ENCODE measurements at places on chromosomes 3 and 15.
A peak's percentile ranks its signal among the peaks of the same experiment; 100 is the strongest.

GRCh38 chr3:52238193-52238760, 681 bp downstream of the TWF2 start:
- DNase-seq, result no peak

DNA sequence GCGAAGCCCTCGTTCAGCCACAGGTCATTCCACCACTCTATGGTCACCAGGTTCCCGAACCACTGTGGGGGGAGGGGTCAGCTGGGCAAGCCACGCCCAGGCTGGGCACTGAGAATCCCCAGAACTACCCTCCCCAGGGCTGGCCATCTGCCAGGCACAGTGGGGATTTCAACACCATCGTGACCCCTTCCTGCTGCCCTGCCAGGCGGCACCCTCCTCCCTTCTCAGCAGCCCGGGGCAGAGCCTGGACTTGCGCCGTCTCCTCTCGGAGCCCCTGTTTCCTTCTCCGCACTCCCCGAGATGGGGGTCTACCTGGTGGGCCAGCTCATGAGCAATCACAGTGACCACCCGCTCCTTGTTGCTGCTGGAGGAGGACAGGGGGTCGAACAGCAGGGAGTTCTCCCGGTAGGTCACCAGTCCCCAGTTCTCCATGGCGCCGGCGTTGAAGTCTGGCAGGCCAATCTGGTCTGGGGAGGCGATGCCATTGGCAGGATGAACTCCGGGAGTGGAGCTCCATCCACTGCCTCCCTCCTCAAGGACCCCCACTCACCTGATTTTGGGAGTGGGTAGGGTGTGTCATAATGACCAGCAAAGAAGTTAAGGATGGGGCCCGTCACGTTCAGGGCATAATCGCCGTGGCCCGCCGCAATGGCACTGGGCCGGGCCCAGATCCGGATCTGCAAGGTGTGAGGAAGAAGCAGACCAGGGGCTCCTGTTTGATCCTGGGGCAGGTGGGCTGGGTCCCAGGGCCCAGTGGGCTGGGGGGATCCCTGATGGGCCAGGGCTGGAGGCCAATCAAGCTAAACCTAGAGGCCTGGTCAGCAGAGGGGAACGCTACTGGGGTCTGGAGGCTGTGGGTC, 10.5 kb downstream of the ANPEP start:
- DNase-seq, result no peak

DNA sequence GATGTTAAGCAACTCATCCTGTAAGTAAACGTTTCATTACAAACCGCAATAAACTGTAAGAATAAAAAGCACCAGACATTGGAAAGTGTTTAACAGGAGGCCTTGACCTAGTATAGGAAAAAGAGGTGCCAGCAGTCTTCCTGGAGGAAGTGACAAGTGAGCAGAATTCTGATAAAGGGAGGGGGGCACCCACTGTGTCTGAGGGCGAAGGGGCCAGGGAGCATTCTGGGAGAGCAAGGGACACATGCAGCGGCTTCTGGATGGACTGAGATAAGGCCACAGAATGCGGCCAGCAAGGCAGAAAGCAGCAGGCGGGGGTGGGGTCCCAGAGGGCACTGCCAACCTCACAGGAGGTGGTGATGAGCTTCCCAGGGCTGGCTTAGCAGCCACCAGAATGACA, 80.2 kb downstream of the MTHFS start:
- DNase-seq, result no peak

GRCh38 chr15:96564546-96564945, 234.0 kb downstream of the NR2F2 start:
- DNase-seq, result no peak

- DNase-seq, result peak; percentile 84
Observed at GRCh38 chr15:69561071-69561784, 108.6 kb downstream of the RPLP1 start.

GRCh38 chr3:10219737-10220136, 28.5 kb upstream of the TATDN2 start:
- DNase-seq, result no peak

GRCh38 chr15:81532001-81532400, 158.0 kb upstream of the TMC3 start:
- DNase-seq, result no peak

GRCh38 chr3:18580268-18580667, 155.1 kb upstream of the SATB1 start:
- peak; percentile 32 for DNase-seq

GRCh38 chr3:107928084-107928445, 162.8 kb downstream of the CD47 start:
- DNase-seq, result no peak

GRCh38 chr3:67733269-67733950, 79.0 kb upstream of the SUCLG2 start:
- no peak for DNase-seq

GRCh38 chr3:184261270-184261853, at the start of gene CAMK2N2:
CAMK2N2 (minus strand) TSS chr3:184261553; CDS start chr3:184261285, 268 bp downstream.
- DNase-seq, result peak; percentile 92

DNA sequence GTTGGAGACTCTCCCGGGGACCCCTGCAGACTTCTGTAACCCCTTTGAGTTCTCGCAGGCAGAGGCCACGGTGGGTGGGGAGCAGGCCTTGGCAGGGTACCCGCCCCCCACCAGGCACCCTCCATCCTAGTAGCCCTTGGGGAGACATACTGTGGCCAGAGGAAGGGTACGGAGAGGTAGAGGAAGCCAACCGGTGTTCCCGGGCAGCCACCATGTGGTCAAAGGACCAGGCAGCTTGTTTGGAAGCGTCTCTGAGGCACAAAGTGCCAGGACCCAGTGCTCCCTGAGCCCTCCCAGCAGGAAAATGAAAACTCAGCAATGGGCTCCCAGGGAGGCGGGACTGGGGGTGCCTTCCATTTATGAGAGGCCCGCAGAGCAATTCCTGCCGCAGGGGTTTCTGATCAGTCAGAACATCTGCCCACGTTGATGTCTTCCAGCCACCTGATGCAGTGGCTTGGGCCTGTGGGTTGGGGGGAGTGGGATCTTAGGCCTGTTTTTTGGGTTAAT, 53.0 kb upstream of the CGNL1 start:
- DNase-seq, result no peak

DNA sequence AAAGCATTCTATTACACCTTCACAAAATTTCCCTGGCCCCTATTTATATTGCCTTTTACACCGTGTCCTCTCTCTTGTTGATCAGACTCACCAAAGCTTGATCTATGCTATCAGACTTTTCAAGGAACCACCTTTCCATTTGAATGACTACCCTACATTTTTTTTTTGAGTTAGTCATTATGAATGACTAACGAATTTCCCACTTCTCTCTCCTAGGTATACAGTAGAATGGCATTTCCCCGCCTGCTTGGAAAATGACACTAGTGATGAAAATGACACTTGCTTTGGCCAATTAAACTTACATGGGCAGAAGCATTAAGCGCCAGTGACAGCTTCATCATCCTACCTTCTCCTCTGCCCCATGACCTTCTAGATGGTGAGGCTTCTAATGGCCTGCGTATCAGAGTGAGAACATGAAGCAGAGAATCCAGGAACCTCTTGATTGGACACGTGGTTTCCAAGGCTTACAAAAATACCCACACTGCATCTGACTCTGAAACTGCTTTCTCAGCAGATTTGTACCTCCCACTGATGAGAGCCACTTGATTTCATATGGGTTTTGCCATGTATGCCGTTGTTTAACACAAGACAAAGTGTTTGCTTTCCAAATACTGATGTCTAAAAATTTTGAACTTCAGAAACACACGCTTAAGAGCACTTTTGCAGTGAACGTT, 370.5 kb downstream of the CTNNB1 start:
- DNase-seq, result no peak

GRCh38 chr3:60178931-60179653, 1072.2 kb downstream of the FHIT start:
- DNase-seq, result no peak

DNA sequence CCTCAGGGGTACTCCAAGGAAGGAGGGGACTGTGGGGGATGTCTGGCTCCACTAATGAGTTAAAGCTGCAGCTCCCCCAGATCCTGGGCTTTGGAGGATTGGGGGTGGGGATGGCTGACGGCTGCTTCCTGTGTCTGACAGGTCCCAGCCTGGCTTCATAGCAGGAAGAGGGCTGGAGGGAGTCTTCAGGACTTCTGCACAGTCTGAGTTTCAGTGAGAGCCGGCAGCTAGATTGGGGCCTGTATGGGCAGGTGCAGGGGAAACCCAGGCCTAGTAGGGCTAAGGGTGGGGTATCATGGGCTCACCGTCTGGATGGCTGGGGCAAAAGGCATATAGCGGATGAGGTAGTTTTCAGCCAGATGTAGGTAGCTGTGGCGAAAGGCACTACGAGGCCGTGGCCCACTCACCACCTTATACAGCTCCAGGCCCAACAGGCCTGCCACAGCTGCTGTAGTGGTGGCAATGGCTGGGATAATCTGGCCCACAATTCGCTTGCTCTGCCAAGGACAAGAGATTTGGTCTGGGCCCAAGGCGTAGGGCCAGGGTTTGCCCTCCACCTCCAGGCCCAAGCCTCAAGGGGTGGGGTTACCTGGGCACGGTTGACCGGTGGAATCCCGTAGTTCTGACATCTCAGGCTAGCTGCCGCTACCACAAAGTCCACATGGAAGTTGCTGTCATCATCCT, 4.5 kb downstream of the INKA1 start:
- DNase-seq, result no peak

DNA sequence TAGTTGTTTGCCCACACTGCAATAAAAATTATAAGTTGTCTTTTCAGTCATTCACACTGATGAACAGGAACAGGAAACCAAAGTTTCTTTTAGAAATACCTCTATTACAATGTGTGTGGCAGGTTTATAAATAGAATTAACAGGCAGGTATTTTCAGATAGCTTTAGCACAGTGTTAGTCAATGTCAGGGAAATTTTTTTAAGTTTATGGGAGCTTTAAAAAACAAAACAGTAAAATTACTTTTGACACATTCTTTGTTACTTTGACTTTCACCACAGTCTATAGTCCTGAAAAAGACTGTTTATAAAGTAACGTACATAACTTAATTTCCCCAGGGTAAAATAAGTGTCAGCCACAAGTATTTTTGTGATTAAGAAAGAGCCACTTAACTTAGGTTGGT, 38.1 kb downstream of the SERPINI1 start:
- DNase-seq, result no peak

DNA sequence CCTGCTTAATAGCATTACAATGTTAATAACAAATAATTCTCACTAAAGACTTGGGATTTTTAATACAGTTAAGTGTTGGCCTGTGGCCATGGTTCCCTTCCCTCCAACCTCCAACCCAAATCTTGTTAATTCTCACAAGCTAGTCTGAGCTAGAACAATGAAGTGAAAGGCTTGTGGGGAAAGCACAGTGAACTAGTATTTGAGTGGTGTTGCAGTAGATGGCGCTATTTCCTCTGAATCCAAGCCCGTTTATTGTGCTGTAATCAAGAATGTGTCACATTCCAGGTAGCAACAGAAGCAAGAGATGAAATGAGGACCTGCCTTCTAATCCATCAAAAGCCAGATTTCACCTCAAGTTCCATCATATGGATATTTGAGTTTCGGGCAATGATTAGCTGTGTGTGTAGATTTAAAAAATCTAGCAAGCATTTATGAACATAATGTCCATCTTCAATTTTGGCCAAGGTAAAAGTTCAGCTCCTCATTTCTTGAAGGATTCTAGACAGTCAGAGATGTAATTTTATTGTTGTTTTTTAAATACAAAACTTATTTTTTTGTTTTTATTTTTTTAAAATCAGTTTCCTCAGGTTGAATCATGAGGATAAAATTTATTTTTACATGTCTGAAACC, 160.7 kb downstream of the SQOR start:
- DNase-seq, result peak; percentile 76

- DNase-seq, result no peak
Observed at GRCh38 chr3:172326993-172327392, 121.3 kb downstream of the GHSR start.

DNA sequence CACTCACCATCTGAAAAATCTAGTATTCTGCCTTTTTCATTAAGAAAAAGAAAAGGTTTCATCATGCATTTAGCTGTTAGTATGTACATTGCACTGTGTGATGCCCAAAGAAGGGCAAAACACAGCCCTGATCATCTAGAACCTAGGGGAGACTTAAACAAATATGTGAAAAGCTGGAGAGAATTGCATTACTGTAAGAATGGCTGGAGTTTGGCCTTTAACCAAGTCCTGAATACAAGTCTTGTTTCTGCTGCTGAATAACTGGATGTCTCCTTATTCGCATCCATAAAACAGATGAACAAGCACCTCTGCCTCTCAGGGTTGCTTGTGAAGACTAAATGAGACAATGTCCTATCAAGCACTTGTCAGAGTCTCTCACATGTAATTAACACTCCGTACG, 233.4 kb upstream of the LRTM1 start:
- DNase-seq, result no peak

DNA sequence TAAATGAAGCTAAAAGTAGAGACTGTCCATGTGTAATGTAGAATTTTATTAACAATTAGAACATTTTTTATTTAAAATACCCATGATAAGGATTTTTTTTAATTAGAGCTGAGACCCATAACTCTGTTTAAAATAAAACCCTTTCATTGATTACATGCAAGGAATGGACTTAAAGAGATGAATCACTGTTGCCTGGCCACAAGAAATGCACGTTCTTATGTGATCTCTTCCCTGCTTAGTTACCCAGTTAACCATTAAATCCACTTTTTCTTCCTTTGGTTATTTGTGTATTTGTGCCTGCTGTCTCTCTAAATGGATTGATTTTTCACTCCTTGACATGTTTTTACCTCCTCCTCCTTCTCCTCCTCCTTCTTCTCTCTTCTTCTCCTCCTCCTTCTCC, 83.3 kb upstream of the SLITRK3 start:
- no peak for DNase-seq
